ENCODE measurements at places on chromosomes 2 and 18.
A peak's percentile ranks its signal among the peaks of the same experiment; 100 is the strongest.

DNA sequence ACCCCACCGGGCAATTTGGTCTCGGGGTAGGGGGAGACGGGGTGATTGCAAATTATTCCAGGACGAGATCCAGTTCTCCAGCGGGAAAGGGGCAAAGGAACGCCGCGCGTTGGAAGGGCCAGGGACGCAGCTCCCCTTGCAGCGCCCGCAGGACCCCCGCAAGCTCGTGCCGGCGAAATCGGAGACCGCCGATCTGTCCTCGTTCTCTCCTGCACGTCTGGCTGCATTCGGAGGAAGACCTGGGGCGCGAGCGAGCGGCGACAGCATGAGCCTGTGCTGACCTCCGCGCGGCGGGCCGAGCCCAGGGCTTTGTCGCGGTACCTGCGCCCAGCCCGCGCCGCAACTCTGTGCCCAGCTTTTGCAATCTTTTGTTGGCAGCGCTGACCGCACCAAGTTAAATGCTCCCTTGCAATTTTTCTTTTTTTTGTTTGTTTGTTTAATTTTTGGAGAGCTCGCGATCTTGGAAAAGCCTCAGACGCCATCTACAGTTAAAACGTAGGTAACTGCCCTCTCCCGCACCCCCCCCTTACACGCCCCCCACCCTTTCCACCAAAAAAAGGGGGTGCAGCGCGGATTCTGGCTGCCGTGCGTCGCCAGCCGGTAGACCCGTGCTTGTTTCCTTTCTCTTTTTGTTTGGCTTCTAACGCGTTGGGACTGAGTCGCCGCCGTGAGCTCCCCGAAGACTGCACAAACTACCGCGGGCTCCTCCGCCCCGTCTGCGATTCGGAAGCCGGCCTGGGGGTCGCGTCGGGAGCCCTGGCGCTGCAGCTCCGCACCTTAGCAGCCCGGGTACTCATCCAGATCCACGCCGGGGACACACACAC, 667 bp downstream of the TRIB2 start:
- DNase-seq = peak; percentile 71

DNA sequence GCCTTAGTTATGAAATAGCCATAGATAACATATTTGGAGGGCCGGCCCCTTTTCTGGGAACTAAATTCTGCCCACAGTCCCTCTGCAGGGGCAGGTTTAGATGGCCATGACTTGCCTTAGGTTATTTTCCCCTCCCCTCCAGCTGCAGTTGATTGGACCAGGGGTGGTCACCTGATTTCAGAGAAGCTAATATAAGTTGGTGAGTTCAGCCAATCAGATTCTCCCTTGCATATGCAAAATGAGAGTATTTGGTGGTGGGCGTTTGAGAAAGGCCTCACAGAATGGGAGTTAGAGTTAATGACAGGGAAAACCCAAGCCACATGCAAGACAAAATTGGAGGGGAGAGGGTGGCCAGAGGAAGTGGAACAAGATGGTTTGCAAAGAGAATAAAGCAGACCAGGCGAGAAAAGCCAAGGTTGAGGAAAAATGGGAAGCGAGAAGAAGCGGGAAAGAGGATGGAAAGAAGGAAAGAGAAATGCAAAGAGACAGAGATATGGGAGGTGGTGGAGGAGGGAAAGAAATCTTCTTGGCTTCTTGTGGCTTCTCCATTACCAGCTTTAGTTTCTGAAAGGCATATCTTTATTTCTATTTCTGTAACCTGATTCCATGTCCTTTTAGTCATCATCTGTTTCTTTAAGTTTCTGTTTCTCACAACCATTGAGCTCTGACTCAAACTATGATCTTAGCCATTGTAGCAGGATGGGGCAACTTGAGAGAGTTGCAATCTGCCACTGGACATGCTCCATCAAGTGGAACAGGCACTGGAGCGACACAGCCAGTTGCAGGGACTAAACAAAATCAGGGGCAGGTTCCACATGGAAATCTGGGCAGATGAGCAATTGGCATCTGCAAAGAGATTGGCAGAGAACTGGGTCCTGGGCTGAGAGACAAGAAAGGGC, 108.1 kb upstream of the SIX3 start:
- peak; percentile 38 for DNase-seq

GRCh38 chr18:22563164-22563583, 145.5 kb upstream of the CTAGE1 start:
- peak; percentile 86 for DNase-seq

- no peak for DNase-seq
These were observed 35.6 kb upstream of the NDUFV2 start for GRCh38 chr18:9066817-9067306.

DNA sequence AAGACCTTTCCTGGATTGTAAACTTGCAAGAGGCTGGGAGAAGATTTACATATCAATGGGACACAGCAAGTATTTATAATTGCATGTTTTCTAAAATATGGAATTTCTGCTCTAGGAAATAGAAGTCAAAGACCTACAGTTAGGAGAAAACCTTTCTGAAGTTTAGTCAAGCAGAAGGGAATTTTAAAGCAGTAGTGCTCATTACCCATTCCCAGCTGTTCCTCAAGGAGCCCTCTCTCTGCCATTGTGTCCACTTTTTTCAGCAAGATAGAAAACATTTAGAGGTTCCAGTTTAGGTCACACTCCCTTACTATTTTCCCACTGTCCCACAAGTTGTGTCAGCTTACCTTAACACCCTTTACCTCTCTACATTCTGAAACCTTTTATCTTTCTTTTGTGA, 584.0 kb upstream of the CHAC2 start:
- DNase-seq = no peak

DNA sequence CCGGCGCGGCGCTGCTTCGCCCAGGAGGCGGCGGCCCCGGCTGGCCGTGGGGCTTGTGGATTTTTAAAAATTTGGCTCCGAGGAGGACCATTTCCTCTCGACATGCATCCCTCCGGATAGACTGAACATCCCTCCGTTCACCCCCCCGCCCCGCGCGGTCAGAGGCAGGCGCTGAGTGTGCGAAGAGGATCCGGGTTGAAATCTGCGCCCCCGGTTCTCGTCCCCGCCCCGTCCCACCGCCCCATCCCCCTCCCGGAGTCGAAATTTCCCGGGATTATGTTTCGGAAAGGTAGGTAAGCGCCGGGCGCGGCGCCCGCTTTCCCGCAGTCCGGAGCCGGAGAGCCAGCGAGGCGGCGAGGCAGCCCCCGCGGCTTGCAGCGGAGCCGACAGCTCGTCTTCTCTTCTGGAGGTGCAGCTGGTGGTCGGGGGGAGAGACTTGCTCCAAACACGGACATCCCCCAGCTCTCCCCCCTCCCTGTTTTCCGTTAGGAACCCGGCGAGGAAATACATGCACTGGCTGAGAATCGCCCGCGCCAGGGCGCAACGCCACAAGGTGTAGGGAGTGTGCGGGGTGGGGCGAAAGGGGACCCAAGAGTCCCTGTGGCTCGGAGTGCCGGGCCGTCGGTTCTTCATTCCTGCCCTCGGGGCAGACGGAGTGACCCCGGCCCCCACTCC, at the start of gene PRKCE:
PRKCE (plus strand) TSS at position 261 of the 675 bp plus-strand sequence.
- peak; percentile 13 for DNase-seq

DNA sequence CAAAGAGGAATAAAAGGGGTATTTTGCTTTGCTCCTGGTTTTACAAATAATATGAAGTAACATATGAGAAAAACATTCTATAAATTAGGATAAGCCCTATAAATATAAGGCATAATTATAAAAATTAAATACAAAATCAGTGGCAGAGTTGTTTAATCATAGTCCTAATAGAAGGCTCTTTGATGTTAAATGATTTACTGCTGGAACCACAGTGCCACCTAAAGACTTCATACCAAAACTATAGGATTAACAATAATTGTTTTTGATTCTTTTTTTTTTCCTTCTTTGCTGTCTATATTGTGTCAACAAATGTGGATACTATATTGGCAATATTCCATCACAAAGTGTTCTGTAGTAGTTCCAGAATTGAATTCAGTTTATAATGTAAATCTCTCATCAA, 837.7 kb upstream of the SLC39A10 start:
- no peak for DNase-seq

- no peak for DNase-seq
These were observed 16.1 kb downstream of the ACOXL start for GRCh38 chr2:110748489-110748867.

DNA sequence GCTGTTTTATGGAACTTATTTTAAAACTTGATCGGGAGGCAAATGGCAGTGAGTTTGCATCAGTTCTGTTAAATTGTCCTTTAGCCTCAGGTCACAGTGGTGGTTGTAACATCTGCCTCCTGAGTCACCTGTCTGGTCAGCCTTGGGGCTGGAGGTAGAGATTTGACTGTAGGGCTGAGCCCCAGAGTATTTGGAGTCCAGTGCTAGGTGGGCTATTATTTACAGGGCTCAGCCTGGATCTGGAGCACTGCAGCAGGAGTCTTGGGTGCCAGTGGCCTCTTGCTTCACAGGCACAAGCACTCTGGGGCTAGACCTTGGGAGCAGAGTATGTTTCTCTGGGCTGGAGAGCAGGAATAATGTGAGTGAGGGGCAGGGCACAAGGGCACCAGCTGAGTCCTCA, 32.8 kb downstream of the TCF7L1 start:
- no peak for DNase-seq

DNA sequence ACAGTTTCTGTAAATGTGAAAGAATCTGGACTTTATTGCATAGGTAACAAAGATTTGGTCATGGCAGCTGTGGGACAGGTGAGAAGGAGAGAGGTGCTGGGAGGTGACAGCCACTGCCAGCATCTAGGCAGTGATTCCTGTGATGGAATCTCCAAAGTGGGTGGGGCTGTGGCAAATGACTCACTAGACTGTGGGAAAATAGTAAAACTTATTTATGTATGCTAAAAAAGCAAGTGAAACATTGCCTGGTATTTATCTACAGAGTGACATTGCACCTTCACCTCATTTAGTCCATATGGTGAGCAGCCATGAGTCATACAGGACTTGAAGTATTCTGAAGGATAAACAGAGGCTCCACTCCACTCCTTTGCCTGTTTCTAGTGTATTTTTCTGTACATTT, 145.3 kb upstream of the MEX3C start:
- DNase-seq = no peak

- no peak for DNase-seq
These were observed 10.2 kb upstream of the TTC27 start for GRCh38 chr2:32617599-32618189.
